ENCODE measurements at places on chromosomes 7 and 10. TPM values are rescaled to one million over a fixed set of nuclear protein-coding genes. Genes with fewer than 3 reads are reported as not detected.

DNA sequence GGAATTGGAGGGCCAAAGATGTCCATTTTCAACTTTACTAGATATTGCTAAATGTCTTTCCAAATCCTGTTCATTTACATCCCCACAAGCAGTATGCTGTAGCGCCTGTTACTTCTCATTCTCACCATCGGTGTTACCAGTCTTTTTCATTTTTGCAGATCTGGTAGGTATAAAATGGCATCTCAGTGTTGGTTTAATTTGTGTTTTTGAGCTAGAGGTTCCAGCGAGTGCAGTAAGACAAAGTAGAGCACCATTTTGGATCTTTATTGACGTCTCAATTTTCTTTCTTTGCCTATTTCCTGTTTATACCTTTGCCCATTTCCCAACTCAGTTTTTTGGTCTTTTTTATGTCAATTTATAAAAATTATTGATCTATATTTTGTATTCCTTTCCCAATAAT is 55.6 kb downstream of the NRF1 start:
- no peak for DNase-seq

The HMX2 gene
- polyA plus RNA-seq: not detected

DNA sequence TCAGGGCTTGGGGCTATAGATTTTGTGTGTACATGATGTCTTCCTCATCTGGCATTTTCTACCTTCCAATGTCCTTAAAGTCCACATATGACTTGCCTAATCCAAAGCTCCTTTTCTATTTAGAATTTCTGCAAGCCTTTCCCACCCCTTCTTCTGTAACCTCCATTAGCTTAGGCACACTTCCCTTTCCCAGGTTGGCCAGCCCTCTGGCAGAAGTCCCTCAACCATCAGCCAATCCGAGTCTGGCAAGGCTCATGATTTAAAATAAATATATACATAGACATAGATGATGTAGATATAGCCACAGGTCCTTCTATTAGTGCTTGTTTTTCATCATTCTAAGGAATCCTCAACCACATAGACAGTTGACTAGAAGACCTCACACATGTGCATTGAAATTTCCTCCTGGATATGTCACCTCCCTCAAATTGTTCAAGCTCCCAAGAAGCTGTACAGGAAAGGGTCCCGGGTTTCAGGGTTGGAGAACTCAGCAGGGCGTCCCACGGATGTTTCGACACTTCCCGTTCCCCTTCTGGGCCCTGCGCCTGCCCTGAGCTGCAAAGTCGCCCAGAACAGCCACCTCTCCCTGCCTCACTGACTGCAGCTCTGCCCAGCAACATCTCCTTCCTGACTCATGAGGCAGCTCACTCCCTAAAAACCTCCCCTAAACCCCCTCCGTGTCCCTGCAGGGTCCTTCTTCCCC is 20.4 kb upstream of the PIK3AP1 start:
- DNase-seq: no peak

- no peak for DNase-seq
Observed at GRCh38 chr7:14630048-14630447, 272.5 kb downstream of the DGKB start.

The JAKMIP3 gene
- 1.1 TPM for polyA plus RNA-seq

DNA sequence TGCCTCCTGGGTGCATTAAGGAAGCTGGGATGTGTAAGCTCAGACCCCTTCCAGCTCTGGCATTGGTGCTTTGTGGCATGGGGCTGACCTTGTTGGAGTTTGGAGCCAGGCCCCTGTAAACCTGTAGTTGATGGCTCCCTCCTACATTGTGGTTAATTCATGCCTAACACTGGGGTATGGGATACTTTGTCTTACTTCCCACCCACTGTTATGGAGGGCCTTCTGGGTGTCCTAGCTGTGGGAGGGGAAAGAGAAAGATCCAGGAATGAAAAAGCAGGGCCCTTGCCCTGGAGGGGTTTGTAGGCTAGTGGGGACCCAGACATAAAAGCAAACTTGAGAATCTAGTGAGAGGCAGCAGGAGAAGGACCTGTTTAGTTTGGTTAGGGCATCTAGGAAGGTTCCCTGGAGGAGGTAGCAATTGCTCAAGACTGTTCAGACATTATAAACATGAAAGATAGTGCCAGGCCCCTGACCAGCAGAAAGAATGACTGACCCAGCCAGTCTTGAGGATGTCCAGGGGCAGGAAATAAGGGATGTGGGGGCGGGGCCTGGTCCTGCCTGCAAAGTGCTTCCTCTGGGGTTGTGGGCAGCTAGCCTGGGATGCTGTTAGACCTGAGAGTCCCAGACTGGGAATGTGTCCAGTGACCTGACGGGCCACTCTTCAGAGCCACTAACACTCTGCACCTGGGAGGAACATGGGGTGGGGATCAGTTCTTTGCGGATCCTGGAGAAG is 6.6 kb downstream of the ADAMTS14 start:
- no peak for DNase-seq

- no peak for DNase-seq
Observed at GRCh38 chr7:116785843-116786242, 76.5 kb upstream of the CAPZA2 start.

DNA sequence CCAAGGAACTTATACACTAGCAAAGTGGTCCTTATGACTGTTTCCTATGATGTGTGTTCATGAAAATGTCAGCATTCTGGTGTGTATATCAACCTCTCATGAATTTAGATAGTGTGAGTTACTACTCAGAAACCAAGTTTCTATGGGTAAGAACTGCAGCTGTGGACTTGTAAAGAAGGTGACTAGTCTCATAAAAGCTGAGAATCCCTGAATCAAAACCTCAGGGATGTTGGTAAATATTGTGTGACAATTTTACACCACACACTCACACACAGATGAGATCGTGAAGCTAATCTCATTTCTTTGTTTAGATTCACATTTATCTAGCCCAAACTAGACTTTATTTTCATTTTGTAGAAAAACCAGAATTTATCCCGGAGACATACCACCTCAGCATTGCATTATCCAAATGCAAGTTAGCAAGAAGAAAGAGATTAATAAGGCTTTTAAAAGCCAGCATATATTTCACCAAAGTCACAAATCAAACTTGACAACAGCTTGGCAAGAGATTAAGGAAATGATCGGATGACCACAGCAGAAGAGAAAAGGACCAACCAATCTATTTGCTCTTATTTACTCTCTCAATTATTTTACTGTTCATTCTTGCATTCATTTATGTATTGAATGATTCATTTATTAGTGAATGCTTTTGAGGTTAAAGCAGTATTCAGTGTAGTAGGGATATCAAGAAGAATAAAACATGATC is 92.9 kb downstream of the PLXDC2 start:
- no peak for DNase-seq

- DNase-seq: no peak
Observed at GRCh38 chr7:25859412-25860274, 292.4 kb upstream of the NFE2L3 start.

The HABP2 gene
- 0.12 TPM for polyA plus RNA-seq

The MRPL43 gene
- 54.5 TPM for polyA plus RNA-seq
